ENCODE measurements at places on chromosomes 11 and 22.

GRCh38 chr11:68890490-68891231 lies 13.0 kb downstream of the MRPL21 start:
- DNase-seq, result no peak

- no peak for DNase-seq
These were observed 167.8 kb downstream of the BRD1 start for GRCh38 chr22:49659924-49660315.

DNA sequence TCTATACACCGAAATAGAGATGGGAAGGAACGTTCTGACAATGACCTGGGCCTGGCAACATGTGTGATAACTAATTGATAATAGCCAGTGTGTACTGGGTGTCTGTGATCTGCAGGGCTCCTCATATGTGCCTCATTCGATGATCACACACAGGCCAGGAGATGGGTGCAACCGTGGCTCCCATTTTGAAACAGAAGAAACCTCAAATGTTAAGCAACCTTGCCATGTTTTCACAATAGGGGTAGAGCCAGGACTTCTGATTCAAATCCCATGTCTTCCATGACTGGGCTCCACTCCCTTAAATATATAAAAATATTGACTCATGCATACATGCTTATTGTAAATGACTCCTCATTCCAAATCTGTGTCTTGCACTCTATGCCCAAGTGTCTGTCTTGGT lies 11.1 kb downstream of the APOL3 start:
- DNase-seq, result no peak

DNA sequence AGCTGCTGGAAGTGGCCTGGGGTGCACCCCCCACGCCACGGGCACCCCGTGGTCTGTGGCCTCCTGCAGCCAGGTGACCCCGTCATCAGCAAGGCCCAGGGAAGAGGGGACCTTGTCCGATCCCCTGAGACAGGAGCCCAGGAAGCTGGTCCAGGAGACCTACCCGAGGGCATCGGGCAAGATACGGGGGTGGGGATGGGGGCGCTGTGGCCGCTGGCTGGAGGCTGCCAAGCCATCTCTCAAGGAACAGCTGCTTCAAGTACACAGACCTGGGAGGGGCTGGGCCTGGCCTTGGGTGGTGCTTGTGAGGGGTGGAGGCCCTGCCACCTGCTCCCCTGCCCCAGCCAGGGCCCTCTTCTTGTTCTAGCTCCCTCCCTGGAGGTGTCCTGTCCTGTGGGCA lies 1272.1 kb downstream of the BRD1 start:
- no peak for DNase-seq

- no peak for DNase-seq
These were observed 2.7 kb downstream of the SYCE3 start for GRCh38 chr22:50560034-50560433.

- no peak for DNase-seq
These were observed at the start of gene PDGFB for GRCh38 chr22:39244496-39245129. TSS of gene PDGFB (minus strand) at chr22:39244982. CDS start at chr22:39243963, 1,019 bp downstream.

- no peak for DNase-seq
These were observed 243.0 kb upstream of the ANO5 start for GRCh38 chr11:21949763-21950413.

GRCh38 chr11:78860720-78861422 lies 286.2 kb upstream of the NARS2 start:
- no peak for DNase-seq

DNA sequence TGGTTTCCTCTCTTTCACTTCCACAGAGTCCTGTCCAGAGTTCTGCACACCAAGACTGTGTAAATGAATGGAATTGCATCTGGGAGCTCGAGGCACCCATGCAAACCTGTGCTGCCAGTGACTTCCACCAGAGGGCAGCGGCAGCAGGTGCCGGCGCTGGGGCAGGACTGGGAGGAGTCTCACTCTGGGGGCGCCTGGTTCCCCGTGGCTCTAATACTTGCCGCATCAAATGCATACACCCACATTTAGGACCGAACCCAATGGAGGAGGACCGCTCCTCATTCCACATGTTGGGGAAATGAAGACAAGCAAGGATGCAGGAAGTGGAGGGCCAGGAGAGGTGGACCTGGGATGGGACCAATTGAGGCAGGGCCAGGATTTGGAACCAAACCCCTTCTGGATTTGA lies 1.1 kb upstream of the CD6 start:
- peak; percentile 76 for DNase-seq

DNA sequence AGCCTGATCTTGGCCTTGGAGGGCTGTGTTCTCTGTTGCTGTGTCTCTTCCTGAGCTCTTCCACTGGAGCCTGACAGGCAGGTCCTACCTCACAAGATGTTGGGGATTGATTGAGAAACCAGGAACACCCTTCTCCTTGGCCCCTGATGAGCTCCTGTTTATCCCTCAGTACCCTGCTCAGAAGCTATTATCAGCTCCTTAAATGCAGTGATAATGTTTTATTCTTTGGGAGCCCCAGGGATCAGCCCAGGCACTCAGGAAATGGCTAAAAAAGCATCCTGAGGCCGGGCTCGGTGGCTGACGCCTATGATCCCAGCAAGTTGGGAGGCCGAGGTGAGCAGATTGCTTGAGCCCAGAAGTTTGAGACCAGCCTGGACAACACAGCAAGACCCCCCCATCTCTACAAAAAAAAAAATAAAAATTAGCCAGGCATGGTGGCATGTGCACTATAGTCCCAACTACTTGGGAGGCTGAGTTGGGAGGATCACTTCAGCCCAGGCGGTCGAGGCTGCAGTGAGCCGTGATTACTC lies 4.9 kb upstream of the PHLDA2 start:
- DNase-seq, result no peak

DNA sequence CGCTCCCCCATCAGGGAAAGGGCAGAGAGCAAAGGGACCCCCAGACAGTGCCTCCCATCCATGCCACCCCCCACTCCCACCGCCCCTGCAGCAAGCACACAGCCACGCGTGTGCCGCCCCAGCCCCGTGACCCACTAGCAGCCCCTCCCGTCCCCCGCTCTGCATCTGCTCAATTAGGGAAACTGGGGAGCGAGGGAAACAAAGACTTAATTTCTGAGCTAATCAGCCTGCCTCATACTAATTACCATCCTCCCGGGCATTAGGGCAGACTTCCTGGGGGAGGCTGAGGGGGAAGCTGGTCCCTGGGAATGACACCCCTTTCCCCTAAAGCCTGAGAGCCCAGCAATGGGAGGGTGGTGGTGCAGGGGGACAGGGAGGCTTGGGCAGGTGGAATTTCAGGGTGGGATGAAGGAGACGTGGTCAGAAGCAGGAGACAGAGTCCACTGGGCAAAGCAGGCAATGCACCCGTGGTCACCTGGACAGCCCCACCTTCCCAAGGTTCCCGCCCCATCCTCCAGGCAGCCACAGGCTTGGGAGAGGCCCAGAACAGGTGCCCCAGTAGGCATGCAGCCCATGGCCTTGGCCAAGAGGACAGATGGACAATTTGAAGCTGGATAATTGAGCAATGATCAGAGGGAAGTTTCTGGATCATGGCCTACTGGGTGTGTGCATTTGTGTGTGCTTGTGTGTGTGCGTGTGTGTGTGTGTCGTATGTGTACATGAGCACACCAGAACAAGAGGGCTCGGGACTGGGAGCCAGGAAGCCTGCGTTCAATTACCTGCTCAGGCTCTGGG lies 20.6 kb downstream of the ELFN2 start:
- no peak for DNase-seq

DNA sequence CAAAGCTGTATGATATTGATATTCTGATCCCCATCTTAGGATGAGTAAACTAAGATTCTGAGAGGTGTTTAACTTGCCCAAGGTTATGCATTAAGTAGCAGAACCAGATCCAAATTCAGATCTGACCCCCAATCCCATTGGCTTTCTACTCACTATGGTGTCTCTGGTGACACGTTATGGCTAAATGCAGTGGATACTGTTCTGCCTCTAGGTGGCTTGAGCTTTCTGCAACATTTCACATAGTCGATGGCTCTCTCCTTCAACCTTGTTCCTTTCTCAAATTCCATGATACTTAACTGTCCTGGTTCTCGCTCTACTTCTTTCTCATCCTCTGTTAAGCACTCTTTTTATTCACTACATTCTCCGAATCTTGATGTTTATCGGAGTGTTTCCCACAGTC lies 9.4 kb downstream of the C11orf97 start:
- no peak for DNase-seq

DNA sequence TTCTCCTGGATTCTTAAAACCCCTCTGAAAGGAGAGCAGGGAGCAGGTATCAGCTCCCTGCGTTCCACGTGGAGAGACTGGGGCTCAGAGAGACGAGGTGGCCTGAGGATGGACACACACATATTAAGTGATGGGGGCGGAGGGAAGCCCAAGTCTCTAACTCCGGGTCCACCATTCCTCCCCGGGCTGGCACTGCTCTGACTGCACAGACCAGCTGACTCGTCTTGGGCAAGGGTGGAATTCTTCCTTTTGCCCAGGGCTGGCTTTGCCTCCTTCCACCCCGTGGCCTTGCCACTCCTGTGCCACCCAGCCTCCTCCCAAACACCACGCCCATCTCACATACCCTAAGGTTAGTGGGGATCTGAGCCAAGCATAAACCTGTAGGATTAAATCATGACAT lies 65.0 kb downstream of the BUD13 start:
- DNase-seq, result no peak

DNA sequence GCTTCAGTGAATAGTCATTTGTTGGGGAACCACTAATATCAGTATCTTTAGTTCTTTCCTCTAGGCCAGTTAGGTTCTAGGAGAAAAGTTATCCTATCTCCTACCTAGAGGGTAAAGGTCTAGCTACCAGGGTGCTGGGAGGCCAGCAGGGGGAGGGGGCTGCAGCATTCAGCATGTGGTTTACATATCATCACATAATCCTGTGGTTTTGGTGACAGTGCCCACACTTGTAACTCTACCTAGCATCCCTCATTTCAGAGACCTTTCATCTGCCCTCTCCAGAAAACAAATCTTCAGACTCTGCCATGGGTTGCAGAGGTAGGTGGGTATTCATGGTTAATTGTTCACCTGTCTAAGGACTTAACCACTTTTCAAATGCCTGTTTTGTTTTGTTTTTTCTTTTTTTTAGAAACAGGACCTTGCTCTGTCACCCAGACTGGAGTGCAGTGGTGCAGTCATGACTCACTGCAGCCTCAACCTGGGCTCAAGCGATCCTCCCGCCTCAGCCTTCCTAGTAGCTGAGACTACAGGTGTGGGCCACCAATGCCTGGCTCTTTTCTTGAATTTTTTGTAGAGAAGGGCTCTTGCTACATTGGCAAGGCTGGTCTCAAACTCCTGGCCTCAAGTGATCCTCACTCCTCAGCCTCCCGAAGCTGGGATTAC lies 146.8 kb downstream of the ENTHD1 start:
- DNase-seq, result no peak

GRCh38 chr11:86740628-86741483 lies 59.5 kb upstream of the PRSS23 start:
- DNase-seq, result no peak

- DNase-seq, result peak; percentile 18
These were observed 6.3 kb downstream of the FXYD2 start for GRCh38 chr11:117818041-117818873.

DNA sequence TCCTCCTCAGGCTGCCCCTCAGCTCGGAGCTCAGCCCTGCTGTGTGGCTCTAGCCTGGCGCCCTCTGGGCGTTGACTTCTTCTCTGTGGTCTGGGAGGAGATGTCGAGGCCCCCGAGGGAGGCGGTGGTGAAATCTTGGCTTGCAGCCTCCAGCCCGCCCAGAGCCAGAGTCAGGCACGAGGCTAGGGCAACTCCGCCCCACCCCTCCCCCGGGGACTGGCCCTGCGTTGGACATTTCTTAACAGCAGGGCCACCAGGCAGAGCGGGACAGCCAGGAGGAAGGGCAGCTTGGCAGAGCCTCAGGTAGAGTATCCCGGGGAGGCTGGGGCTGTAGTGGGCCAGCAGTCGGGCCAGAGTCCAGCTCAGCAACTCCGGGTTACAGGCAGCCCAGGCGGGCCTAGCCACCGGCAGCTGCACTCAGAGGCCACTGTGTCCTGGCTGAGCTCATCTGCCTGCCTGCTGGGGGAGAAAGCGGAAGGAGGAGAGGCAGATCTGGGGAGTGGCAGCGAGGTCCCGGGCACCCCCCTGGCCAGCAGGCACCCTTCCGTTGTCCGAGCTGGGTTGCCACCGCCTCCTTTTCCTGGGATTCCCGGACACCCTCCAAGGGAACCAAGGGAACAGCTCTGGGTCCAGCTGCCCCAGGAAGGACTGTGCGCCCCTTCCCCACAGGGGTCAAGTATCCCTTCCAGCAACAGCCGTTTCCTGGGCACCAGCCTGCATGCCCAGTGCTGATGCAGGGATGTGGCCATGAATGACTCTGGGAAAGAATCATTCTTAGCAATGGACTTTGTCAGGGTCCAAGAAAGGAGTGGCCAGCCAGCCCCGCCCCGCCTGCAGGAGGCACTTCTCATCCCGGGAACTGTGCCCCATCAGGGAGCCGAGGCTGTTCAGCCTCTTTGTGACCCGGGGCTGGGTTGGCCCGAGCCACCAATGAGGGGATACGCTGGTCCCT lies at the start of gene ALDH3B1:
Gene ALDH3B1 (plus strand): TSS at position 238 of the 952 bp plus-strand sequence. CDS start 4,971 bp downstream, outside the sequence.
- DNase-seq, result no peak

DNA sequence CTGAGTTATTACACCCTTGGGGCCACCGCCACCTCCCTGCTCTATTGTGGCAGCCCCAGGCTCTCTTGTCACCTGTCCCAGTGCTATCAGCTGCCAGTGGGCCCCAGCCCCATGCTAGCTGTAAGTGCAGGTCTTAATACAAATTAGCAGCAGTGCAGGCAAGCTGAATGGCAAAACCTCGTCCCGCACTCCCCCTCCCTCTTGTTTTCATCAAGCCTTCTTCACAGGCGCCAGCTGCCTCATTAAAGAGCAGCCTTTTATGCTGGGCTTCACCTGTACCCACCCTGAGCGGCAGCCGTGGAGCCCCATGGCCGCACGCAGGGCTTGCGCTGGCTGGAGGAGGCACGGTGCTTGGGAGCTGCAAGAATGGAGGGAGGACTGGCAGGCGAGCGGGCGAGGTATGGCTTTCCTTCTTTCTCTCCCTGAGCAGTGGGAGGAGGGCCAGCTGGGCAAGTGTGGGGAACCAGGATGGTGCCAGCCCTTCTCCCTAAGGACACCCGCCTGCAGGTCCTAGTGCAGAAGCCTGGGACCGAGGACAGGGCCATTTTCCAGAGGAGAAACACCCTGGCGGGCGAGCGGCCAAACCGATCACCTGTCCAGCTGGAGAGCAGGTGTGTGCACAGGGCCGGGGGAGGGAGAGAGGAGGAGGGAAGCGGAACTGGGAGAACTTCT lies 70.7 kb downstream of the FLI1 start:
- no peak for DNase-seq

DNA sequence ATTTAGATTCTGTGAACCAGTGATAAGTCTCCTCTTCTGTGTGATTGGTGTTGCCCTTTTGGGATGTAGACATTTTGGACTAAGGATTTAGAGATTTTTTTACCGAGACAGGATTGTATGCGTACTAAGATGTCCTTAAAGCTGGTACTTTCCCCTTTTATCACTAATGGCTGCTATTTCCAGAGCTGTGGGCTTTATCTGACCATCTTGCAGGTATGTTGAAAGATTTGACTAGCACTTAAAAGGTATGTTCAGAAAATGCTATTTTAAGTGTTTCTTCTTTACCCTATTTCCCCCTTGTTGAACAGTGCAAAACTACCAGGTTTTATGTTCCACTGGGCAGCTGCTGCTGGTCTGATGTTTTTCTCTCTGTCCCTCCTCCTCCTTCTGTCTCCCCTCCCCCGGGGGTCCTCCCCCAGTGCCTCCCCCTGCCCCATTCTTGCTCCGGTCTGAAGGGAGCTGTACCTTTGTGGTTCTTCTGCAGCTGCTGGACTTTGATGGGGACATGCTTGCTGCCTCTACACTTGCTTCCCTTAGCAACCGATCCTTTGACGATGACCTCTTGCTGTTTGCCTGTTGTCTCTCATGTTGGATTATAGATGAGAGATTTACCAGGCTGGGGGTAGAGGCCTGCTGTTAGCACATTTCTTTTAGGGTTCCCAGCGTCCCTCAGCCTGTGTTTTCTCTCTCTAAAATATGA lies 59.6 kb downstream of the ZNRF3 start:
- DNase-seq, result no peak

- DNase-seq, result no peak
These were observed 155.5 kb downstream of the TEAD1 start for GRCh38 chr11:12829540-12830314.
